ENCODE measurements at places on chromosomes 16 and 17. TPM values are rescaled to one million over a fixed set of nuclear protein-coding genes. Genes with fewer than 3 reads are reported as not detected.

SIAH1 gene
- polyA plus RNA-seq = 24.3 TPM

ITGA2B gene
- polyA plus RNA-seq = 3.0 TPM

DHRS7C gene
- polyA plus RNA-seq = not detected

MYL4 gene
- not detected for polyA plus RNA-seq

MT4 gene
- polyA plus RNA-seq = not detected

PNMT gene
- not detected for polyA plus RNA-seq

Data from IgD-negative memory B cell (primary cell).